ENCODE measurements at places on chromosomes 3 and 15.

DNA sequence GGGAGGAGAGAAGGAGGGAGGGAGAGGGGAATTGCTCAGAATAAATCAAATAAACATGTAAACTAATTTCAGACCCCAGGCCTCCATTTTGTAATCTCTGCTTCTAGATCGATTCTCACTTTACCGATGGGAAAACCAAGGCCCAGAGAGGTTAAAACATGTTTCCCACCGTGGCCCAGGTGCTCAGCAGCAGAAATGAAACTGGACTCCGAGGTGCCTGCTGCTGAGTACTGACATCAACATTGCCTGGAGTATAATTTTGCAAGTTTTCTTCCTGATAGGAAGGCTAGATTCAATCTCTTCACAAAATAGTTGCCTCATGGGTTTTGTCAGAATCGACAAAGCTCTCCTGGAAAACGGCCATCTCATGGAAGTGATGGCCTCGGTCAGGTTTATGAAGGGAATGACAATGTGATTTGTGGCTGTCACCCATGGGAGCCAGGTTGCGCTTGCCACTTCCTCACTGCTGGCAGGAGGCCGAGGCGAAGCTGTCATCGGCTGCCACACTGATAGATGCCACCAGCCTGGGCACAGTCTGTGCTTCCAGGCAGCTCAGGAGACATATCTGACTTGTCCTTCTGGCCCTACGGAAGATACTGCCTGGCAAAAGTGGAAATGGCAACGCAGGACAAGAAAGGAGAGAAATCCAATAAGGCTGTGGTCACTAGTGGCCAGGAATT is 133.1 kb upstream of the LRRN1 start:
- no peak for DNase-seq

DNA sequence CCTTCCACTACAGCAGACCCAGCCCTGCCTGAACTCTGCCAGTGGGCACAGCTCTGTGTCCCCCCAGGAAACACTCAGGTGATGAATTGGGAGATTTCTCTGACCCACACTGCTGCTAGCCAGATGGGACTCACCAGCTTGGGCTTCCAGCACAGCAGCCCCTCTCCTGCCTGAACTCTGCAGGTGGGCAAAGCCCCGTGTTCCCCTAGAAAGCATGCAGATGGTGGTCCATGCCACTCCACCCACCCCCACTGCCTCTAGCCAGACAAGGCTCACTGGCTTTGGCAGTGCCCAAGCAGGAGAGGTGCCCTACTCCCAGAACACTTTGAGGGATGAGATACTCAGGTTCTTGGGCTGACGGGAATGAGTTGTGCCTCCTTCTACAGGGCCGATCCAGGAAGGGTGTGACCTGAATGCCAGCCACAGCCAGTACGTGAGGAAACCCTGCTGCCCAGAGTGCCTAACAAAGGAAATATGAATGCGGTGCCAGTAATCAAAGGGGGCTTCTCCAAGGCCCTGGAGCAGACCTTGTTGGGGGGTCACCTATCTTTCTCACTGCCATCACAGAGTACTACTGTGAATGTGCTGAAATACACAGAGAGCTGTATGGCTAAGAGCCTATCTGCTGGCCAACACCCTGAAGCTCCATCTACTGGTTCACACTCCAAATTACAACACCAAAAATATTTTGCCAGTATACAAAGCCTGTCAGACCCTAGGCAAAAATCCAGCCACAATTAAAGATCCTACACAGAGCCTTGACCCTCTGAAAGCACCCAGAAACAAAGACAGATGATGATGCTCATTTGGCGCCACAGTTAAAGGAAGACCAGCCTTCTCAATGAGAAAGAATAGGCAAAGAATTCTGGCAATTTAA is 61.9 kb downstream of the BTLA start:
- no peak for DNase-seq

GRCh38 chr3:128339491-128340012 is 127.1 kb downstream of the DNAJB8 start:
- no peak for DNase-seq

DNA sequence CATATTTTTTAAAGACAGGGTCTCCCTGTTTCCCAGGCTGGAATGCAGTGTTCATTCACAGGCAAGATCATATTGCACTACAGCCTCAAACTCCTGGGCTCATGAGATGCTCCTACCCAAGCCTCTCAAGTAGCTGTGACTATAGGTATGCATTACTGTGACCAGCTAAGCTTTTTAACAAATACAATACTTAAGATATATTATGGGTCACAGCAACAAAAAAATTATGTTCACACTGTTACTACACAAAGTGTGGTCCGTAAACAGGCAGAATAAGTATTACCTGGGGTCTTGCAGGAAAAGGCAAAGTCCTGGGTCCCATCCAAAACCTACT is 152.5 kb downstream of the VPS13C start:
- no peak for DNase-seq

- DNase-seq: no peak
Observed at GRCh38 chr15:88089024-88089620, 167.4 kb downstream of the NTRK3 start.

DNA sequence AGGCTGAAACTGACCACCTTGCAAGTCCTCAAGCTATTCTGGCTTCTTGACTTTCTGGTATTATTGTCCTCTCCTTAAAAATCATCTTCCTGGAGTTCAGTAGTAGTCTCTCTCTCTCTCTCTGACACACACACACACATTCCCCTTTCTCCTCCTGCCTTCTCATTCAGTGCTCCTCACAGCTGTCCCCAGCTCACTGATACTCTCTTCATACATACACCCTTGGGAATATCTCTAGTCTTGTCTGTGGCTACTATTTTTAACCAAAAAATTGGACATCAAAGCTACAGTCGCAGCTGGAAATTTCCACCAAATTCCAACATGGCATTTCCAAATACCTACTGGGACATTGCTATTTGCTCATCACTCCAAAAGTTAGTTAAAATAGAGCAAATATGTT is 178.9 kb downstream of the ECT2 start:
- no peak for DNase-seq

- no peak for DNase-seq
Observed at GRCh38 chr15:85404918-85405866, 24.8 kb downstream of the AKAP13 start.

GRCh38 chr3:78096488-78097255 is 1056.8 kb downstream of the ROBO2 start:
- DNase-seq: no peak

GRCh38 chr3:196894557-196895295 is 27.0 kb downstream of the SENP5 start:
- no peak for DNase-seq

DNA sequence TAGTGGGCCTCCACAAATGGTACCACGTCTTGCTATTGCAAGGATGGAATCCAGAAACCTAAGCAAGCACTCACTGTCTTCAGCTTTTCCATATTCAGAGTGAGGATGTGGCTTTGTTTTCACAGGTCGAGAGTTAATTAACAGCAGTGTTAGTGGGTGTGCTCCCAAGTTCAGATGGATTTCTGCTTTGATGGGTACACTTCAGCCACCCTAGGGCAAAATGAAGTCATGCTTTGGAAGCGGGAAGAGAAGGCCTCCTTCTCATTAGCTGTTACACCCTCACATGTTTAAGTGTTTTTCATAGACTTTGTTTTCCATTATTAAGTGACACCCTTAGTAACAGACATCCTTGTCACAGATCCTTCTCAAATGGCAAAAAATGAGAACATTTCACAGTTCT is 36.3 kb upstream of the DYNC1LI1 start:
- DNase-seq: no peak

DNA sequence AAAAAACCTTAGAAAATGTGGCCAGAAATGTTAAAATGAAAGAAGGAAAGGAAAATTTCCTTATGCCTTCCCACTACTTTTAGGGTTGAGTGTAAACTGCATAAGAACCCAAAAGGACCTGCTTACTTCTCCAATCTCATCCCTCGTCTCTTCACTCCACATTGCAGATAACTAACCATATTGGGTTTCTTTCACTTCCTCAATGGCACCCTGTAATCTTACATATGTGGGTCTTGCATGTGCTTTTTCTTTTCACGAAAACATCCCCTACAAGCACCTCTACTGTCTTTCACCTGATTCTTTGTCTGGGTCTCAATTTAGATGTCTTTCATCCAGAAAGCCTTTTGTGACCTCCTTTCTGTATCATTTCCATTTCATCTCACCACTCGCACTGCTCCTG is 23.1 kb downstream of the EOMES start:
- DNase-seq: no peak

GRCh38 chr3:102258666-102259227 is 176.1 kb upstream of the ZPLD1 start:
- no peak for DNase-seq

DNA sequence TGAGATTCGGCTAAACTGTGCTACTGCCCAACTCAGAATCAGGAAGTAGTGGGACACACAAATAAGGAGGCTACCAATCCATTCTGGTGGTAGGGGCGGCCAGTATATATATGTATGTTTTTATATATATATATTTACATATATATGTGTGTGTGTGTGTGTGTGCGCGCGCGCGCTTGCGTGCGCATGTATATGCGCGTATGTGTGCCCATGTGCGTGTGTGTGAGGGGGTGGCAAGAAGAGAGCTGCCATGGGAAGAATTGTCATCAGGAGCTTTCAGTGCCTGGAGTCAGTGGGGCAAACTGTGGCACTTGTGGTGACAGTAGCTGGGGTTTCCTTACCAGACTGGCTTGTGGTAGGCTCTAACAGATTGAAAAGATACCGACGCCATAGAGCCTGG is 26.5 kb downstream of the GXYLT2 start:
- no peak for DNase-seq

DNA sequence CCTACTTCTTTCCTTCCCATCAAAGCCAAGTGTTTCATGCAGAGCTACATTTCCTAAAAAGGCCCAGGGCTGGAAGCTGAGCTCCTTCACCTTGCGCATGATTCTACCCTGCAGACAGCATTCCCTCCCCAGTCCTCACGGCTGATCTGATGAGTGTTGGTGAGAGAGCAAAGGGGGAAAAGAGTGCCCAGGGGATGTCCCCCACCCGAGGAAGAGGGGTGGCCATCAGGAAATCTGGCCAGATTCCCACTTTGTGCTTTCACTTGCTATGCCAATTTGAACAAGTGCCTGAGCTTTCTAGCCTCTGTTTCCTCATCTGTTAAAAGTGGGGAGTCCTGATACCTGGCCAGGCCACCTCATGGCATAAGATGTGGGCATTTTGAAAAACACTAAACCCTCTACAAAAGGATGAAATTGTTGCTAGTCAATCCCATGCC is 231.0 kb upstream of the TLE3 start:
- DNase-seq: no peak

All from right hindlimb (tissue), 1 donor.